ENCODE measurements at places on chromosomes 6 and 20.
A peak's percentile ranks its signal among the peaks of the same experiment; 100 is the strongest.

GRCh38 chr6:51526922-51527321 lies 560.5 kb downstream of the PKHD1 start:
- DNase-seq = no peak

DNA sequence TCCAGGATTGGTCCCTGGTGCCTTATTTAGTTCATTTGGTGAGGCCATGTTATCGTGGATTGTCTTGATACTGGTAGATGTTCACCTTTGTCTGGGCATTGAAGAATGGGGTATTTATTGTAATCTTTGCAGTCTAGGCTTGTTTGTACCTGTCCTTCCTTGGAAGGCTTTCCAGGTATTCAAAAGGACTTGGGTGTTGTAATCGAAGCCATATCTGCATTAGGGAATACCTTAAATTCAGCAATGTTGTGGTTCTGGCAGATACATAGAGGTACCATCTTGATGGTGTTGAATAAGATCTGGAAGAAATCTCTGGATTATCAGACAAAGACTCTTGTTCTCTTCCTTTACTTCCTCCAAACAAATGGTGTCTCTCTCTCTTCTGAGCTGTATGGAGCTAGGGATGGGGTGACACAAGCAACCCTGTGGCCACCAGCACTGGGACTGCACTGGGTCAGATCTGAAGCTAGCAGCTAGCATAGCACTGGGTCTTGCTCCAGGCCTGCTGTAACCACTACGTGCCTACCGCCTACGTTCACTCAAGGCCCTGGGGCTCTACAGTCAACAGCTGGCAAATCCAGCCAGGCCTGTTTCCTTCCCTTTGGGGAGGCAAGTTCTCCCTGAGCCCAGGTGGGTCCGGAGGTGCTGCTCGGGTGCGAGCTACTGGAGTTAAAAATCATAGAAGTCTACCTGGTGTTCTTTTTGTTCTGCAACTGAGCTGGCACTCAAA lies 261.1 kb upstream of the CITED2 start:
- no peak for DNase-seq

DNA sequence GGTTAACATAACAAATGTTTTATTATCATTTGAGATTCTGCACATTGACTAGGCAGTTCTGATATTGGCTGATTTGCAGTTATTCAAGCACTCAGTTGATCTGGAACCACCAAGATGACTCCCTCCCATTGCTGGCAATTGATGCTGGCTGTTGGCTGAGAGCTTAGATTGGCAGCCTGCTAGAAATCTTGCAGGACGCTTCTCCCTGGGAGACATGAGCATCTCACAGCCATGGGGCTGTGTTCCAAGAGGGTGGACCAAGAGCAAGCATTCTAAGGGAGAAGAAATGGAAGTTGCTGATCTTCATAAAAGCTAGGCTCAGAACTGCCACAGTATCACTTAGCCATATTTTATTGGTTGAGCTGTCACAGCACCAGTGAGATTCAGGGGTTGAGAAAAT lies 233.4 kb upstream of the ID4 start:
- DNase-seq = no peak

GRCh38 chr20:709423-709822 lies 33.8 kb upstream of the SCRT2 start:
- no peak for DNase-seq

DNA sequence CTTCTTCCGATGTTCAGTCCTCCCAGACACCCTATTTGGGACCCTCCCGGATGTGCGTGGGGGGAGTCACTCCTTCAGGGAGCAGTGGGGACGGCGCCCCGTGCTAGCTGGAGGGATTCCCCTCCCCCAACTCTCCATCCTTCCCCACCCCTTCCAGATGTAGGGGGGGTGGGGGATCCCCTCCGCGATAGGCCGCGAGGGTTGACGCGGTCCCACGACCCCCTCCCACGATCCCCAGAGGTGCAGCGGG lies 548 bp downstream of the GNL1 start:
- no peak for DNase-seq

DNA sequence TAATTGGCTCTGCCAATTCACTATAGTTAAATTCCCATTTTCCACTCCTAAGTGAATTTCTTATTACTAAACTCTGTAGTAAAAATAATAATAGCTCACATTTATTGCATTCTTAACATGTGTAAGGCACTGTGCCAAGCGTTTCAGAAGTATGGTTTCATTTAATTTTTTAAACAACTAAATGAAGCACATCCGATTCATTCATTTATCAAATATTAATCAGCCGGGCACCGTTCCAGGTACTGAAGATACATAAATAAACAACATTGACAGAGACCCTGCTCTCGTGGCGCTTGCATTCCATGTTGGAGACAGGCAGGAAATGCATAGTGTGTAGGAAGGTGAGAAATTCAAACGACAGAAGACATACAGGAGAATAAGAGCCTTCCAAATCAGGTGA lies 423.2 kb upstream of the JARID2 start:
- DNase-seq = no peak

DNA sequence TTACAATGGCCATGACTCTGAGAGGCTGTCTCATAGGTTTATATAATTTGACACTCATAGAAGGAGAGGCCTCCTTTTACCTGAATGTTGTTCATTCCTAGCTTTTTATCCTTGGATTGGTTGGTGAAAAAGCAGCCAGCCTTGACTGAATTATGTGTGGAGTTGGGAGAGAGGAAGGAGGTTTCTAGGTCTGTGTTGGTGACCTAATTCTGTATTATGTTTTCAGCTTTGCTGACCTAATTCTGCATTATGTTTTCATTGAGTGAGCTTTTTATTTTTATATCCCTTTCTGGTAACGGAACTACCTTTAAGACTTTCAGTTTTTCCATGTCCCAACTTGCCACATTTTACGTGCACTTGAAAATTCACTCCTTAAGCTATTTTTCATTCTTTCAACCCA lies 59.1 kb upstream of the RNF144B start:
- no peak for DNase-seq

DNA sequence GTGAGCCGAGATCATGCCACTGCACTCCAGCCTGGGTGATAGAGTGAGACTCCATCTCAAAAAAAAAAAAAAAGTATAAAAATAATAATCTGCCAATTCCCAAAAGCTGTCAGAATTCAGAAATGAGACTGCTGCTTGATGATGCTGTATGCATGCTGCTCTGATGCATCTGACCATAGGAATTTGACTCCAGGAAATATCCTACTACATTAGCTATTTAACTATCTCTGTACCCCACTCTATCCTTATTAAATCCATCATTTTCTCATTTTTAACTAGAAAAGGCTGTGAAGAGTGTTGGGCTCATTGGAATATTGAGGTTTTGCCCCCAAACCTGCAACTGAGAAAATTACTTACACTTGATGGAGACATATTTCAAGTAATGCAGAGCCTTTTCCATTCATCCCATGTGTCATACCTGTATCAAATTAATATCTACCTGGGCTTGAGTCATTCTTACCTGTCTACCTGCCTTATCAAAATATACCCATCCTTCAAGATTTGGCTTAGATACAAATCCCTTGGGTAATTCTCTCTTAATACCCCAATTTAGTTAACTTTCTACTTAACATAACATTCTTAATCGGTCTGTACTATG lies 135.2 kb upstream of the PREP start:
- no peak for DNase-seq

DNA sequence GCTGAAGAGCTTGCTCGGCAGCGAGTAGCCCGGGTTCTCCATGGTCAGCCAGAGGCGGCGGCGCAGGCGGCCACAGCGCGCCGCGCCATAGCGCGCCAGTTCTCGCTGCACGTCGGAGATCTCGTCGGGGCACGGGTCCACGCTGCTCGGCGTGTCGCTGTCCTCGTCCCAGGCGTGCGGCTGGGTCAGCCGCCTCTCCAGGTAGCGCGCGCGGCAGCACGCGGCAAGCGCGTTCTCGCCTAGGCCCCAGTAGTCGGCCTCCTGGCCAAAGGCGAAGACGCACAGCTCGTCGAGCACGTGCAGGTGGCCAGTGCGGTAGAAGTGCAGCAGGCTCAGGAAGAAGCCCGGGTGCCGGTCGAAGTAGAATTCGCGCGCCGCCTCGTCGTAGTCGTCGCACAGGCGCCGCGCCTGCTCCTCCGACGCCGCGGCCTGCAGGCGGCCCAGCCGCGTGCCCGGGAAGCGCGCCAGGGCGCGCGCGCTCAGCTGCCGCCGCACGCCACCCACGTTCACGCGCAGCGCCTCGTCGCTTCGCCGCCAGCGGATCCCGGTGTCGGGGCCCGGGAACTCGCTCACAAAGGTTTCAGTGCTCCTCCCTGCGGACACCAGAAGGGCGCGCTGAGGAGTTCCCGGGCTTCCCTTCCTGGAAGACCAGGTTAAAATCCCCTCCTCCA lies 2.7 kb downstream of the KCNS1 start:
- DNase-seq = peak; percentile 11
